C1 segment of cervical spinal cord (tissue), 14 donors: ENCODE measurements at places on chromosomes 2 and 18.

GRCh38 chr2:105329561-105330495, at the start of gene TGFBRAP1:
Gene TGFBRAP1 (minus strand): TSS chr2:105329735. CDS start chr2:105308301, 21,434 bp downstream.
- DNase-seq, result peak; percentile 15

DNA sequence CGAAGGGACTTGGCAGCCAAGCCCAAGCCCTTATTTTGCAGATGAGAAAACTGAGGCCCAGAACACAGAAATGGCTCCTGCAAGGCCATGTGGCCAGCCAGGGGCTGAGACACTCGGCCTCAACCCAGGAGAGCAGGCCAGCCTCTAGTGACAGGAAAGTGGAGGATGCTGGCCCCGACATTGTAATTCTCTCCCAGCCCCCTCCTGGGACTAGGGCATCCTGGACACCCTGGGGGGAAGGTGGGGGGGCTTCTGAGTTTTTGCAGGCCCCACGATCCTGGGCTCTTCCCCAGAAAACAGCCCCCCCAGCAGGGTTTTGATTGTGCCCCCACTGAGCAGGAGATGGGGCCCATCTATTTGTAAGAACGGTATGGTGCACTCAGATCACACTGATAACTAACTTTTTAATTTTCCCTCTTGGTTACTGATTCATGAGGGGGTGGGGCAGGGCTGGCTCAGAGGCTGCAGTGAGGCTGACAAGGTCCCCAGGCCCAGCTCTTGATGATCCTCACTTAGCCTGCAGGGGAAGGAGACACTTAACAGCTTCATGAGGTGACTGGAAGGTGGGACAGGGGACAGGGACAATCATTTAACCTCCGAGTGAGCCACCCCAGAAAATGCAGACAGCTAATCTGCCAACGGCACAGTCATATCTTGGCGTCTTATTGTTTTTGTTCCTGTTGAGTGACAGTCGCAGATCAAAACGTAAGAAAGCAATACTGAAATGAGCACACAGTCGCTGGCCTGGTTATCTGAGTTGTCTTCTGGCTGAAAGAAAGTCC, 18.9 kb downstream of the SMAD7 start:
- no peak for DNase-seq

DNA sequence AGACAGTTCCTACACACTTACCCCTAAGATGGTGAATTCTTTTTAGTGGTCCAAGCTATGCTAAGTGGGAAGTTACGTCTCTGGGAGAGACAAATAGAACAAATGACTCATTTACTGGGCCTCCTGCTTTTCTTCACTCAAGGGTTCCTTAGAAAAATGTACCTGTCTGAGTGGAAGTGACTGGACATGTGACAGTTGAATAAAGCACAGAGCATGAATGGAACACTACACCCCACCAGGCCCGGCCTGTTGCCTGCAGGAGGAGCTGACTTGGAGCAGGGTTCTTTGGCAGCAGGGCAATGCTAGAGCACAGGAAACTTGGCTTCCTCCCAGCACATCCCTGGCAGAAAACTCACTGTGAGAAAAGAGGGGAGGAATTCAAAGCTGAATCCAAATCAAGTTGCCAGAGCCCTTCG, 451.0 kb upstream of the SETBP1 start:
- DNase-seq, result peak; percentile 0

GRCh38 chr2:144659731-144660275, 139.9 kb upstream of the ZEB2 start:
- DNase-seq, result no peak

DNA sequence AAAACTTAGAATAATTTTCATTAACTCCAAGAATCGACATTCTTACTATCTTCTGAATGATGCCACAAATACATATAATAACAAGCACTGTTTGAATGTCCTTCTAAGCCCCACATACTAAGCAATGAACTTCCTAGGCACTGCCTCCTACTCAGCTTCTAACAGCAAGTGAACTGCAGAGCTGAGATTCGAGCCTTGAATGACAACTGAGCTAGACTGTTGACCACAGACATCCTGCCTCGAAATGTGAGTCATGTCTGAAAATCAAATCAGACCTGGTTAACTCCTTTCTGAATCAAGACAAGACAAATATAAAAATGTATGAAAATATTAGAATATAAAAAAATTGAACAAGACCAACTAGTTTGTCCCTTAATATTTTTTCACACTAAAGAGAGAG, 108.1 kb downstream of the MYT1L start:
- no peak for DNase-seq

- no peak for DNase-seq
Measured at GRCh38 chr2:236016496-236016895, 151.7 kb downstream of the GBX2 start.

GRCh38 chr2:147456779-147457178, 388.1 kb upstream of the ACVR2A start:
- DNase-seq, result no peak

DNA sequence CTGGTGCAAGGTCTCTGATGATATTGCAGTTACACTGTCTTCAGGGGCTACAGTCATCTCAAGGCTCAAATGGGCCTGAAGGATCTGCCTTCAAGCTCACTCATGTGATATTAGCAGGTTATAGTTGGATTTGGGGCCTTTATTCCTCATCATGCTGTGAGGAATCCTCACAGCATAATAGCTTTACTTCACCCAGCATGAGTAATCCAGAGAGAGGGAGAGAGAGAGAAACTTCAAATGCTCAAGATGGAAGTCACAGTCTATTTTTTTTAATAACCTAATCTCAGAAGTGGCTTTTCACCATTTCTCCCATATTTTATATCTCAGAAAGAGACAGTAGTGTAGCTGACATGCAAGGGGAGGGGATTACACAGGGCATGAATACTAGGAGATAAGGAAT, 658.7 kb downstream of the EPHA4 start:
- DNase-seq, result no peak

GRCh38 chr18:6257950-6258349, 156.8 kb downstream of the L3MBTL4 start:
- no peak for DNase-seq

DNA sequence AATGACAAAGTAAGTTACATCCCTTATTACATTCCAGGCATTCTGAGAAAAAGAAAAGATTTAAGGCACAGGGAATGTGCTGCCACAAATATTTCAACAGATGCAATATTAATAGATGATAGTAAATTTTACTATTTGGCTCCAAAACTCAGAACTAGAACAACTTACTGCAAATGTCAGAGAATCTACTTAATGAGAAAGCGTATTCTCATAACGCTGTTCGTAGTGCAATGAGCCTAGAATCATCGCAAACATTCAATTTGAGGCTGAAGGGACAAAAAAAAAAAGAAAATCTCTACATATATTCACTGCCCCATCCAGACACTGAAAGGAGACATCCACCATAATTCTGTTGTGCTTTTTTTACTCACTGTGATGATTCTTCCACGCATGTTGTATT, 272.1 kb upstream of the DOK6 start:
- no peak for DNase-seq

GRCh38 chr18:63309422-63309821, 10.1 kb downstream of the BCL2 start:
- no peak for DNase-seq

DNA sequence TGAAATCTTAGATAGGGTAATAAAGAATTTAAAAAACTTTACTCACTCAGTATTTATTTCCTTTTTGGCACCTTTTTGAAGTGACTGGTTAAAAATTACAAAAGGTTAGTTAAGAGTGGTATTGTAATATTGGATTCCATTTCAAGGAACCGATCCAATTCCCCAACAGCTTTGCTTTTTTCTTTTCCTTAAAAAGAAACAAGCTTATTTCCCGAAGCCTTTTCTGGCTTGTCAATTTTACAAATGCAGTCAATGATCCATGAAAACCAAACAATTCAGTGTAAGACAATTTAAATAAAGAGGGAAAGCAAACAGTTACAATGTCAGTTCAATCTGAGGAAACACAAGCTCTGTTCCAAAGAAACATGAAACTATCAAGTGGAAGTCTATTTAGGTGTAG, 200.2 kb downstream of the RIT2 start:
- no peak for DNase-seq

- no peak for DNase-seq
Measured at GRCh38 chr2:200794143-200794542, 17.6 kb upstream of the BZW1 start.

DNA sequence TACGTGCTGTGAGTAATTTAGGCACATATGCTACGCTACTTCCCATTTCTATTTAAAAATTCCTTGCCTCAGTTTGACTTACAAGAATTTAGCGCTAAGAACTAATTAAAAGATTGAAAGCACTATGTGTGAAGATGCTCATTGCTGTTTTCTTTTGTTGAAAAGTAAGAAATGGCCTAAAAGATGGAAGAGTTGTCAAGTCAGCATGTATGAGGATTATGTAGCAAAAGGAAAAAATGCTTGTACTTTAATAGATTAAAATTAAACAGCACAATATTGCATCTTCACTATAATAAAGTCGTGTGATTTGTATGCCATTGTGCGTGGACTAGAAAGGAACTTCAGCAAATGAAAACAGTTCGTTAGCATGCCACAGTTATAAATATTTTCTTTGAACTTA, 77.0 kb downstream of the COX7A2L start:
- no peak for DNase-seq

GRCh38 chr2:207143215-207144172, 22.3 kb downstream of the KLF7 start:
- no peak for DNase-seq

DNA sequence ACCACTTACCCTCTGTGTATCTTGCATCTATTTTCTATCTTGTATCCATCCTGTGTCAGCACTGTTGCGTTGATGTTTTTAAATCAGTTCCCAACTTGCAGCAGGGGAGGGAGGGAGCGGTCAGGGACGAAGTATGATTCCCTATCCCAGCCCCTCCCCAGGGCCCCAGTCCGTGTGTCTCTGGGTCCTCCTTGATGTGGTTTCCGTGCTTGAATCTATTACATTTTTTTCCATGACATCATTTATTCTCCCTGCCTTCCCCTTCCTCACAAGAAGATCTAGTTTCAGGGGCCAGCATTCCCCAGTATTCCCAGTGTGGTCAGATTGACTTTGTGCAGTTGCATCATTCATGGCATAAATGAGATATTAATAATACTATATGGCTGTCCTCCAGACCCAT, 479.3 kb downstream of the PTPRM start:
- no peak for DNase-seq

DNA sequence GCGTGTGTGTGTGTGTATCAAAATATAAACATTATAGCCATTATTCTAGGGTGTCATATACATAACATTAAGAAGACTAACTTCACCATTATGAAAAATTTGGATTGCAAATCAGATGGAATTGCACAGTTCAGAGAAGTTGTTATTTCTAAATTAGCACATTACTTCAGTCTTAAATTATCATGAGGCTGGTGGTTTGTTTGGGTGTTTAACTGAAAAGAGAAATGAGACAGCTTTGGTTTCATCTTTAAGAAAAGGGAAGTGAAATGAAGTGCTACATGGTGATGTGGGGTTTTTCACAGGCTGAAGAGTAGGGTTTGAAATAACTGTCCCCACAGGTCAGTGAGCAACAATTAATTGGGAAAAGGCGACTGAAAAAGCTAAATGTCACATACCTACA, 161.2 kb upstream of the XIRP2 start:
- DNase-seq, result no peak

- DNase-seq, result no peak
Measured at GRCh38 chr18:24009651-24010333, 4.8 kb upstream of the TTC39C start.

DNA sequence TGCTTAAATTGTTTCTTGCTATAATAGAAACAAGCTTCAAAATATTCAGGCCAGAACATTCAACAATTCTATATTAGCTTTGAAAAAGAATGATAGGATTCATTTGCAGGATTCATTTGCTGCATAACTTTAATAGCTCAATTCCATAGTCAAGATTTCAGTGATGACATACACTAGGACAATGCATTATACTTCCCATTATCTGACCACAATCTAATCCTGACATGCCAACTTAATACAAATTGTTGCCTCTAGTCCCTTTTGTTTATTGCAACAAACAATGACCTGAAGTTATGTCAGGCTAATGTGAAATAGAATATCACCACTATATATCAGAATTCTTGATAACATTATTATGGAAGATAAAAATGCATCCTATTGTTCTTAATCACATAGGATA, 169.4 kb downstream of the DNAH7 start:
- no peak for DNase-seq

- DNase-seq, result no peak
Measured at GRCh38 chr2:207762146-207762545, 7.6 kb downstream of the FZD5 start.

DNA sequence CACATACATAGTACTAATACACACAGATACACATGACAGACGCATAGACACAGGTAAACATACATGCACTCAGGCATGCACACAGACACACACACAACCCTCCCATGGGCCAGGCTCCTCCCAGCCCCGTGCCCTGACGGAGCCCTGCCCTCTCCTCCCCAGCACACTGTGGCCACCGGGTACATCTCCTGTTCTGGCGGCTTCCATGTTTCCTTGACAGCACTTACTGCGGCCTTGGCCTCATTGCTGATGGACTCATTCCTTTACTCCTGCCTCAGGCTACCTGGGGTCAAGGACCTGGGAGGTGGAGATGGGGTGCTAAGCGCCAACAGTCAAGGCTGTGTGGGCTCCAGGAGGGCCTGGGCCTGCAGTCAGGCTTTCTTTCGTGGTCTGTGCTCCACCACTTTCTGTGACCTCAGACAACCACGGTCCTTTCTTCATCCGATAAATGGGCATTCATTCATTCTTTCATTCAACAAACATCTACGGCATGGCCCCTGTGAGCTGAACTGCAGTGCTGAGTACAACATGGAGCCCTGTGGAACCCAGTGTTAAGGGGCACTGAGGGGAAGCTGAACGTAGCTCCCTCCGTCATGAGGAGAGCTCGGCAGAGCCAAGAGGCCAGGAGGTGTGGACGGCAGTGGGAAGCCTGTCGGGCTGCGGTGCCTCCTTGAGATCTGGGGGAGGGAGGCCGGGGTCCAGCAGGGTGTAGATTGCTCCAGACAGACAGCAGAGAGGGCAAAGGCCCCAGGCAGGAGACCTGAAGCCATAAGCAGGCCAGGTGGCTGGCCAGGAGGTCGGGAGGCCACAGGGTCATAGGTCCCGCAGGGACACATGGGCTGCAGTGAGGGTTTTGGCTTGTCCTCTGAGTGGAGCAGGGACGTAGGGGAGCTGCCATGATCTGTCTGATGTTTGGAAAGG, 190.4 kb upstream of the HDAC4 start:
- no peak for DNase-seq

DNA sequence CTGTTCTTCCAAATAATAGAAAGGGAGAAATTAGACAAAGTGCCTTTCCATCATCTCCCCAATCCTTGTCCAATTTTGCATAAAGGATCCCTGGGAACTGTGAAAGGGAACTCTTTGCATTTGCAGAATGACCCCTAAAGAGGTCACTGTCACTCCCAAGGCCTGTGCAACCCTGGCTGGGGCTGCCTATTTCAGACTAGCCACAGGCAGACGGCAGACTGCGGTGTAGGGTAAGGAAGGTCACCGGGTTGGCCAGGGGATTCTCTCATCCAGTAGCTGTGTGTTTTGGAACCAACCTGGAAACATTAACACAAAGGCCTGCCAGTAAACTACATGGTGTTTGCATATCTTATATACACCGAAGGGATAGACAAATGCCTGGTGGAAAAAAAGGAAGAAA, 818.7 kb downstream of the BCL11A start:
- DNase-seq, result no peak

- DNase-seq, result no peak
Measured at GRCh38 chr2:37449761-37450296, 105.4 kb downstream of the QPCT start.

- DNase-seq, result no peak
Measured at GRCh38 chr2:99421469-99421868, 68.3 kb downstream of the REV1 start.
